GM04503 (cell line): ENCODE measurements at places on chromosomes 6 and 20.

GRCh38 chr20:62727584-62728027, 19.0 kb downstream of the NTSR1 start:
- DNase-seq: no peak

- DNase-seq: no peak
Measured at GRCh38 chr6:8918196-8918595, 482.9 kb upstream of the SLC35B3 start.

DNA sequence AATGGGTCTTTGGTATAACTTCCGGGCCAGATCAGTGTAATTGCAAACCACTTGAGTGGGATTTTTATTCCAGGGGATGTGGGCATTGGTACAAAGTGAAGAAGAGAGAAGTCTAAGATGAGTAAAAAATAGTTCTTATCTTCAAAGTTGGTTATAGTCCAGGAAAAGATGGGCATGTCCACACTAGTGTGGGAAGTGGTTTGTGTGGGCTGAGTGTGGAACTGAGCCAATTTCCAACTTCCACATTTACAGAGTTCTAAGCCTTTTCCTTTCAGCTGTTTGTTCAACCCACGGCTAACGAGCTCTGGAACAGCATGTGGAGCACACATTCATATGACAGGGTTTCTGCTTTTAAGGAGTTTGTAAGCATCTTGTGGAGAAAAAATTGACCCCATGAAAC, 72.3 kb upstream of the IFNGR1 start:
- DNase-seq: no peak

GRCh38 chr6:126905917-126906316, 212.6 kb upstream of the RSPO3 start:
- no peak for DNase-seq

- no peak for DNase-seq
Measured at GRCh38 chr6:17197607-17198006, 83.6 kb upstream of the RBM24 start.

DNA sequence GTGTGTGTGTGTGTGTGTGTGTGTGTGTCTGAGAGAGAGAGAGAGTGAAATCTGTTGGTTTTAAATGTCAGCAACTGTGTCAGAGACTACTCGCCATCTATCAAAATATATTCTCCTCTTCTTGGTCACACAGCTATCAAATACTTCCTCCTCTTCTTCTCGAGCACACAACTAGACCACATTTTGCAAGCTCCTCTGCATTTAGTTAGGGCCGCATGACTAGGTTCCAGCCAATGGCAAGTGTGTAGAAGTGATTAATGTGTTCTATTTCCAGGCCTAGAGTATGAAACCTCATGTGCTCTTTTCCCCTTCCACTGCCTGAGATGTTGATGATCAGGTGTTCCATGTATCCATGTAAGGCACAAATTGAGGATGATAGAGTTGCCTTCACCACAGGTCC, 278.5 kb upstream of the MARCKS start:
- DNase-seq: no peak

DNA sequence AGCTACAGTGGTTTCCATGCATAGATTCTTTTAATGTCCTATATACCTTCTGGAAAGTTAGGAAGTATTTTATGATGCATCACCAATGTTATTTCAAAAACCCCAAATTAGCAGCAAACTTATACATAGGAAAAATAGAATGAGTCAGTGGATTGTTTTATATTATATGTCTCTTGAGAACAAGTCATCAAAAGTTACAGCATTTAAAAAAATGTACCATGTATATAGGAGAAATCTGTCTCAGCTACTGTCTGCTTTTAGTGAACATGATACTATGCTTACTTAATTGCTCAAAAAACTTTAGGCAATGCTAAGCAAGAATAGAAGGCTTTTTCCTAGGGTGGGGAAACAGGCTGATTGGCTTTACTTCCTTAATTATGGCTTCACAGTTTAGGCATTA, 365.3 kb downstream of the SAMD5 start:
- no peak for DNase-seq

- no peak for DNase-seq
Measured at GRCh38 chr6:13425270-13425873, 62.0 kb downstream of the GFOD1 start.

DNA sequence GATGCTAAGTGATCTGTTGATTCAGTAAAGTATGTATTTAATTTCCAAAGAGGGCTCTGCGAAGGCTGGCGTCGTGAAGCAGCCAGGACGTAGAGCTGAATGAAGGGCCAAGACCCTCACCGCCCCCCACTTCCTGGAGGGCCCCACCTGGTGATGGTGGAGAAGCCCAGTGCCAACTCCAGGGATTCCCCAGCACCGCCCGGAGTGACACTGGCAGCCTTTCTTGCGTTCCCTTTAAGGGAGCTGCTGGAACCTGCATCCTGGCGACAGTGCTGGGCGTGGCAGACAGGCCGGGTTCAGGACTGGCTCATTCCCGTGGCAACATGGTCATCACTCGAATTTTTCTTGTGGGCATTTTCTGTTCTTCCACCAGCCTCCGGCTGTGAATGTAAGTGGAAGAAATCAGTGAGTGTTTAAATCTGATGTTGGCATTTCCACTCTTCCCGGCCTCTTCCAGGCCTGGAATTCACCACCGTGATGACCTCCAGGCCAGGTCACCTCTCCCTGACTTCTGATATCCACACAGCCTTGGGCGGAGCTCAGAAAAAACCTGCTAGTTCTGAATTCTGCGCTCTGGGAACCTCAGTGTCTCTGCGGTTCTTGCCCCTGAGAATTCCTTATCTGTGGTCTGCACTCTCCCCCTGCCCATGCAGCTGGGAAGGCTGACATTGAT, 57.4 kb upstream of the DACT2 start:
- DNase-seq: no peak

- DNase-seq: no peak
Measured at GRCh38 chr6:144449911-144450597, 164.9 kb downstream of the UTRN start.

DNA sequence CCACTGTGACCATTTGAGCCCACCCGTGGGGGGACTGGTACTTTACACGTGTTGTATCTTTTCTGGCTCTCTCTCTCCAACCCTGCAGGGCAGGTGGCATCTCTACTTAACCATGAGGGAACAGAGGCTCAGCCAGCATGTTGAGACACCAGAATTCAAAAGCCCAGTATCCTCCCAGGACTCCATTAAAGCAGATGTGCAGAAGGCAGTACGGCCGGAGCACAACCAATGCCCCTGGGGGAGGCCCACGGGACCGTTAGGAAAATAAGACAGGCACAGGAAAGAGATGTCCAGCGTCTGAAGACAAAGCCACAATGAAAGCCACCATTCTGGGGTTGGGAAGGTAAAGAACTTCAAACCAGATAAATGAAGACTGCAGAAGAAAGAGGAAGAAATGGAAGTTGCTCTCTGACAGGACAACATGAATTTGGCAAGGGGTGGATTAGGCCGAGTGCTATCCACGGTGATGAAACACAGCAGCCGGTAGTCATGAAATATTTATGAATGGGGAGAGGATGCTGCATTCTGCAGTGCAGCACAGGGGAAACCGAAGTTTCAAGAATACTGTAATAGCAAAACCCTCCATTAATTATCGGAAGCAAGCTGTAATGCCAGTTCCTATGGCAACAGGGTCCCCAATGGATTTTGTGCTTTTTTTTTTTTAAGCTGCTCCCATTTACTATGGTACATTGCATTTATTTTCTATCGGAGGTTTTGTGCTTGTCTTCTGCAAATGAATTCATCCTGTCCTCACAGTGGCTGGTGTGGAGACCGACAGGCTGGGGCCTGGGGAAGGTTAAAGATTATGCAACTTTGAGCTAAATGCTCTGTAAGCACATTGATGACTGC, 179.4 kb downstream of the NRN1 start:
- no peak for DNase-seq

- DNase-seq: no peak
Measured at GRCh38 chr20:46004889-46005473, 3.7 kb upstream of the MMP9 start.

DNA sequence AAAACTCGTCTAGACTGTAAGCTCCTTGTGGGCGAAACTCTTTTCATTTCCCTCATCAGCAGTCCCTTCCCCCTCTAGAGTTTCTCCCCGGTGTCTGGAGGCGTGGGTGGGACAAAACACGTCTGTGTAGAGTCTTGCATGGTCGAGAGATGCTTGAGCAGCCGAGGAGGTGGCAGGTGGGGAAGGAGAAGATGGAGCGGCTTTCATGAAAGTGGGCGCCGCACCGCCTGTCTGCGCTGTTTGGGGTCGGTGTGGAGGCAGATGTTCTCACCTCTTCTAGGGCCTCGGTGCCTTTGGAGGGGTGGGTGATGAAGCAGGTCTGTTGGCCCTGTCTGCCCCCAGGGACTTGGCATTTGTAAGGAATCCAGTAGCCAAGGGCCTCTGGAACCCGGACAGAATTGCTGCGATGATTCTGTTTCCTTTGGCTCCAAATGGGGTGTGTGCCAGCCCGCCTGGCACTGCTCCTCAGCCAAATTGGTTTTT, 1.2 kb downstream of the BRPF3 start:
- DNase-seq: no peak

- DNase-seq: no peak
Measured at GRCh38 chr6:2611092-2611491, 139.6 kb downstream of the MYLK4 start.

DNA sequence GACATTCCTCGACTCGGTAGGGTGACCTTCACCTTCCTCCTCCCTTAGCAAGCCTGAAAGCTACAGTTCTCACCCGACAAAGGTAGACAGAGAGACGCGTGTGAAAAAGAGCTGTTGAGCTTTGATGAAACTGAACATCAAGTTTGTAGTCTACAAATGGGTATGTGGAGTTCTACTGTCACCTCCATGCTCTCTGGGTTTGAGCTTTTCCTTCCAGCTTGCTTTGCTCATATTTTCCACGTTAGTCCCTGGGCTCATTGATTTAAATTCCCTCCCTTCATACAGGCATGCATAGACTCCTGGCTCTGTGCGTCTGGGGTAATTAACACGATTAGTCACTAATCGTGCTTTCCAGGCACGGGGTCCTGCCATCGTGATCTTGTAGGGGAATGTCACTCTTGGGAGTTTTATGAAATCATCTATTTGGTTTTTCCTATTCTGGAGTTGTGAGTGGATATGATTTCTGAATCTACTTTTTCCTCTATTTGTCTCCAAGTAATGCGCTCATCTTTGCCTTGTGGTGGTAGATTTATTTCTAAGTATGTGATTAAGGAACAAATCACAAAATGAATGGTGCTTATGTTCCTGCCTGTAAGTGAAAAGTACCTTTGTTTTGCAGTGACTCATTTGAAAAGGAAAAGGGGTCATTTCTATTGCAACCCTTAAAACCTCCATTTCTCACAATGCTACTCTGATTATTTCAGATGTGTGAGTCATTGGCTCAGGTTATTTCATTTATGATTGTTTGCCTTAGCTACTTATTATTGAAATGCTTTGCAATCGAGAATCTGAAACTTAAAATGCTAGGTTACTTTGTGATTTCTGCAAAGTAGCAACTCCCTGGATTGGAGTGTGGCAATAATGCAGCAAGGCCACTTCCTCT, 154.6 kb downstream of the ZDHHC14 start:
- DNase-seq: peak; percentile 26

- no peak for DNase-seq
Measured at GRCh38 chr6:39056681-39057080, 8.1 kb downstream of the GLP1R start.

GRCh38 chr6:154306696-154307095, 49.9 kb downstream of the IPCEF1 start:
- DNase-seq: no peak

GRCh38 chr6:107531868-107532267, 42.0 kb downstream of the SOBP start:
- DNase-seq: no peak

DNA sequence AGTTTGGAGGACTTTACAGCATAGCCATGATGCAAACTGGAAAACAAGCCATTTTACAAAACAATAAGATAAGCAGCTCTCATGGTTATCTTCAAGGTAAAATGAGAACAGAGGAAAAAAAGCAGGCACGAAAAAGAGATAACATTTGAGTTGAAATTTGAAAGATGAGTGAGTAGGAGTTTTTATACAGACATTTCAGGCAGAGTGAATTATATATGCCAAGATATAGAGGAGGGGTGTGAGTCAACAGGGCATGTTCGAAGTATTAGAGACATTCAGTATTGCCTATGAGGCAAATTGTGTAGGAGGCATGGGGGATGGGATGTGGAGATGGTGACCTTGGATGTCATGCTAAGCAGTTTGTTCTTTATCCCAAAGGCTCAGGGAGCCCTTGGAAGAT, 240.5 kb upstream of the MAN1A1 start:
- DNase-seq: no peak

GRCh38 chr6:135910790-135911618, 59.5 kb downstream of the PDE7B start:
- no peak for DNase-seq

- DNase-seq: no peak
Measured at GRCh38 chr20:20683481-20684321, 28.7 kb downstream of the RALGAPA2 start.

GRCh38 chr6:146337376-146337775, 206.3 kb upstream of the RAB32 start:
- DNase-seq: no peak

GRCh38 chr20:48674461-48674860, 153.3 kb downstream of the PREX1 start:
- no peak for DNase-seq

- no peak for DNase-seq
Measured at GRCh38 chr6:168097621-168098430, 18.8 kb upstream of the FRMD1 start.

DNA sequence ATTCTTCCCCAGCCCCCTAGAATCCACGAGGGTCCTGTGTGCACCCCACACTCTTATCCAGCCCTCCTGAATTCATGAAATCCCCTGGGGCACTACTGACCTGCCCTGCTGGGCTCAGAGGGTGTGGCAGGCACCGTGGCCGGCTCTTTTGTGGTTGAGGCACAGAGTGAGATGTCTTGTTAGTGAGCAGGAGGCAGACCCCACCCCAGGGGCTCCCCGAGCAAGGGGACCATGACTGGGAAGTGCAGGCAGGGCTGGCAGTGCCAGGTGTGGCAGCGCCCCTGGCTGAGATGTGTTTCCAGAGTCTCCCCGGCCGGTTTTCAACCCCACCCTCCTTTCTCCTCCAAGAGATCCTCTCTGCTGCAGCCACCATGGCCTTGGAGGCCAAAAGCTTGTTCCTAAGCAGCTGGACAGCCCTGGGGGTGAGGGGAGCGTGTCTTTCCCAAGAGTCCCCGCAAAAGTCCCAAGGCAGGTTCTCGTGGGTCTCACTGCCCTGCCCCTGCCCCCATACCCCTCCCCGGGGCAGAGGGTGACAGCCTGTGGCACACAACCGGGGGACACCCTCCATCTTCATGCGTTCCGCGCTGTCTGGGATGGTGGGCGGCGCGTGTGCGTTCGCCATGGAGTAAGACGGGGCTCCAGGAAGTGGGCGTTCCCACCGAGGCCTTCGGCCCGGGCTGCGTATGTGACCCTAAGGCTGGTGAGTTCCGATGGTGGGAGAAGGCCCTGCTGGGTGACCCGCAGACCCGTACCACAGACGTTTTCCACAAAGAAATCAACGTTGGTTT, 208.9 kb downstream of the TAF4 start:
- no peak for DNase-seq

- no peak for DNase-seq
Measured at GRCh38 chr6:53048431-53049195, 16.6 kb upstream of the FBXO9 start.

- DNase-seq: peak; percentile 52
Measured at GRCh38 chr6:166046226-166046625, 121.4 kb downstream of the TBXT start.

- no peak for DNase-seq
Measured at GRCh38 chr6:157144859-157145568, 178.3 kb downstream of the TMEM242 start.
